Kidney glomerular epithelial cell (primary cell): ENCODE measurements at places on chromosomes 12 and 14.

DNA sequence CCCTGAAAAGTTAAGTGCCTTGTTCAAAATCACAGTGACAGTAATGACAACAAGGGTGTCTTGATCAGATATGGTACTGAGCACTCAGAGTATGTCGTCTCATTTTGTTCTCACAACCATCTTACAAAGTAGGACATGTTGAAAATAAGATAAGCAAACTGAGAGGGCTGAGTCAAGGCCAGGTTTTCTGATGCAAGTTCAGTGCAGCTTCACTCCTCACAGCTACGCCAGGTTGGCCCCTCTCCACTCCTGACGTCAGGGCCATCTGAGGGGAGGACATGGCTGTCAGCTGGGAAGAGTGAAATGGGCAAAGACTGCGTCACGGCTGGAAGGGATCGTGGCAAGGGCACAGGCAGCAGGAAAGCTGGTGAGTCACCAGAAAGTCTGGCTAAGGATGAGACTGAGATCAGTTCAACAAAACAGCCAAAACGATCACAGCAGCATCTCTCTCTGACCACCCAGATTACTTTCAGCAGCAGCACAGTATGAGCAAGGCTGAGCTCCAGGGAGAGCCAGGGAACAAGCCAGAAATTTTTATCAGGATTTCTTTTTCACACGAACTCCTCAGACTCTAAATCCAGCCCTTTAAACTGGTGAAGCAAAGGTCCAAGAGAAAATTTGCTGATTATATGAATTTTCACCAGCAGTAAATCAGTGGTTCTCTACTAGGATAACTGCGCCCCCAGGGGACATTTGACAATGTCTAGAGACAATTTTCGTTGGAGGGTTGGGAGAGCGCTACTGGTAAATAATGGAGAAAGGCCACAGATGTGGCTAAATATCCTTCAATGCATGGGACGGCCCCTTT, 297.9 kb upstream of the AMIGO2 start:
- DNase-seq = peak; percentile 89

DNA sequence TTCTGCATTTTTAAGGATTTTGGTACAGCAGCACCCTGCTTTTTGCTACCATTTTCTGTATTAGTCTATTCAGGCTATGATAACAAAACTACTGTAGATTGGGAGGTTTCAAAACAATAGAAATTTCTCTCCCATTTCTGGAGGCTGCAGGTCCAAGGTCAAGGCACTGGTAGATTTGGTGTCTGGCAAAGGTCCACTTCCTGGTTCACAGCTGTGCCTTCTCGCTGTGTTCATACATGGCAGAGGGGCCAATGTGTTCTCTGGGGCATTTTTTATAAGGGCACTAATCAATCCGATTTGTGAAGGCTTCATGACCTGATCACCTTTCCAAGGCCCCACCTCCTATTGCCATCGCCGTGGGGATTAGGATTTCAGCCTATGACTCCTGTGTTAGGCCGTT, 268.1 kb upstream of the RTL1 start:
- no peak for DNase-seq

GRCh38 chr12:80356097-80356496, 87.9 kb upstream of the PTPRQ start:
- DNase-seq = no peak

DNA sequence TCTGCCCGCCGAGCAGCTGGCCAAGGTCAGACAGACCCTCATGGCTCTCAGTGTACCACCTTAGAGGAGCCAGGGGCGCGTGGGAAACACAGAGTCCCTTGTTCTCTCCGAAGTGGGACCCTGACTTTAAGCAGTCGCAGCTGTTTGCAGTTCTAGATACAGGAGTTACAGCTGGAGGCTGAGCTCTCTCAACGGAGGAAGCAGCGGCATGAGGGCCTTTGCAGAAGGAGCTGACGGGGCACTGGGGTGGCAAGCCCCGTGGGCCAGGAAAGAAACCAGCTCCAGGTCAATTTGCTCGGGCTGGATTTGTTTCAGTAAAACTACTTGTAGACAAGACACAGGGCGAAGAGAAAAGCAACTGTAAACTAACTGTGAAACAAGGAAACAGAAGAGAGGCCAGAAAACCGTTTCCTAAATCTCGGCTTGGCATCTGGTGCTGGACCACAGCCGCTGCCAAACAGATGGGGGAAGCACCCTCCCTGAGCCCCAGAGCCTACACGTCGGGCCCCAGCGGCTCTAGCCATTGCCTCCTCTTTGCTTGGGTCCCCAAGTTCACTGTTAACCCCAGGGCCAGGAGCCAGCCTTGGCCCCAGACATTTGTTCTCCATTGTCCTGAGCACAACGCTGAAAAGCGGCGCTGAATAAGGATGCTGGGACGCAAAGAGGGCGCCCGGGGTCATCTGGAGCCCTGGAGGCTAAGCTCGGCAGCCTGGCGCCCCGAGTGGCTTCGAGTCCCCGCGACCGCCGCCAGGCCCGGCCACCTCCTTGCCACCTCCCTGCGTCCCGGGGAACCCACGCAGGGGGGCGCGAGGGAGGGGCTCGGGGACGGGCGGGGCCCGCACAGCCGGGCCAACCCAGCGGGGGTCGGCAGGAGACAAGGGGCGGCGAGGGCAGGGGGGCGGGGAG, 914 bp upstream of the PACS2 start:
- DNase-seq = peak; percentile 9

- DNase-seq = no peak
Observed at GRCh38 chr12:6928022-6928702, 403 bp downstream of the ATN1 start.

DNA sequence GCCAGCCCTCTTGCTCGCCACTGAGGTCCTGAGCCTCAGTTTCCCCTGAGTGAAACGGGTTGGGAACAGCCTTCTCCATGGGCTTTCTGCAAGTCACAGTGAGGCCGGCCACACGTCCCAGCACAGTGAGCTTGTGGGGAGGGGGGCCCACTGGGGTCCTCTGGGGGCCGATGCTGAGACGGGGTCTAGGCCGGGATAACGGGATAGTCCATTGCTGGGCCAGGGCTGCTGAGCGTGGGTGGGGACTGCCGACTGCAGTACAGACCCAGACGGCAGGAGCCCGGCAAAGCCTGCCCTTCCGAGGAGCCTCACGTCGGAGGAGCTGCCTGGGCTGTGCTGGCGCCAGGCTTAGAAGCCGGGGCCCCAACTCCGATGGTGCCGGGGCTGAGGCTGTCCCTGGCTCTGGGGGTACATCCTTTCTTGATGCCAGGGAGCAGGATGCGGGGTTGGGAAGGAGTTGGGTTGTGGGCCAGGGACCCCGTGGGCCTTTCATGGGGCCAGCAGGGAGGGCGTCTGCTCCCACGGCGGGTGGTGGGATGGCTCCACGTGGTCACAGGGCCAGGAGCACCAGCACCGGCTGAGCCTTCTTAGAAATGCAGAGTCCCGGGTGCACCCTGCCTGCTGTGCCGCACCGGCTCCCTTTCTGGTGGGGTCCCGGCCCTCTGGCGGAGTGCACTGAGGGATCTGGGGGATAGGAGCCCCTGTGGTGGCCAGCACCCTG, 24.2 kb downstream of the NOC4L start:
- DNase-seq = no peak

DNA sequence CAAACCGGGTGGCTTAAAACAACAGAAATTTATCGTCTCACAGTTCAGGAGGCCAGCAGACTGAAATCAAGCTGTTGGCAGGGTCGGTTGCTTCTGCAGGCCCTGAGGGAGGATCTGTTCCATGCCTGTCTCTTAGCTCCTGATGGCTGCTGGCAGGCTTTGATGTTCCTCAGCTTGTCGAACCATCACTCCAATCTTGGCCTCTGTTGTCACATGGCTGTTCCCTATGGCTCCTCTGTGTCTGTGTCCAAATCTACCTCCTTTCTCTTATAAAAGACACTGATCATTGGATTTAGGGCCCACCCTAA, 14.0 kb downstream of the NFATC4 start:
- no peak for DNase-seq

DNA sequence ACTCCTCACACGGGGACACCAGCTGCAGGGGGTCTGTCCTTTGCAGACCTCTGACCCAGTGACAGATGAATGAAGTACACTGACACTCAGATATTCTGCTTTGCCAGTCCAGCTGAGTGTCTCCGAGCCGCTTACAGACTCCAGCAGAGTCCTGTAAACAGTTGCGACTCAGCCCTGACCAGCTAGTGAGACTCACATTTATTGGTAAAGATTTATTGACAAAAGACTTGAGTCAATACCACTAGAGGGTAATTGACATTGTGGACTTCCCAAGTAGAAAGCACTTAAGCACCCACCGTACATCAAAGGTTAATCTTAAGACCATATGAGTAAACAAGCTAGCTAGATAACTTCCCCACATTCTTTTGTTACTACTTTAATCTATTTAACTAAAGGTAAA, 9.8 kb upstream of the FKBP4 start:
- no peak for DNase-seq

DNA sequence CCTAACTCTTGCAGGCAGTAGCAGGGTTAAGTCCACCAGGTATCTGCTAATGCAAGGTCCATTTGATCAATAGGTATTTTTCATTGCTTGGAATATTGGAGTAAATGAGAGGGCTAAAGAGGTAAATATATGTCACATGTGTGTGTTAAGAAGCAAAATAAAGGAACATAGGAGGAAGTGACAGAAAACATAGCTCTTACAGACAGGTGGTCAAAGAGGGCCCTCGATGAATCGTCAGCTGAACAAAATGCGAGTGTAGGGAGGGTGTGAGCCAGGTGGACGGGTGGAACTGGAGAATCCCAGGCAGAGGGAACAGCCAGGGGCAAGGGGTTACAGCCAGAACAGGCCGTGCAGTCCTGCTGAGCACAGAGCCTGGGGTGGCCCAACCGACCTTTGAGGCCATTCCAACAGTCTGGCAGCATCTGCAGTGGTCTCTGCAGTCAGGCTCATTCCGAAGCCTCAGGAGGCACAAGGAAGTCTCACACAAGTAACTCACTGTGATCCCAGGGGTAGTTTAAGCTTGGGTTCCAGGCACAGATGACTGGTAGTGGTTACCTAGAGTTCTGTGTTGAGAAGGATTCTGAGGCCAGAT, 43.2 kb downstream of the CCDC88C start:
- DNase-seq = no peak

DNA sequence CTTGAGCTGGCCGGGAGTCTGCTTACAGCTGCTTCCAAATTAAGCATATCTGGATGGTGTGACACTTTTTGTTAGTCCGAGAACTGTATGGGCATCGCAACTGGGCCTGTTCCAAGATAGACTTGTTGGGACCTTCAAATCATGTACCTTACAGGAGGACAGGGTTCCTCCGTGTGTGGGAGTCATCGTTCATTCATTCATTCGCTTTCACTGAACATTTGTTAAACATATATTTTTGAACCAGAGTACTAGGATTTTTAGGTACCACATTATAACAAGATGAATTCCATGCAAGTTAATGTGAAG, 387 bp upstream of the IPO8 start:
- DNase-seq = no peak

DNA sequence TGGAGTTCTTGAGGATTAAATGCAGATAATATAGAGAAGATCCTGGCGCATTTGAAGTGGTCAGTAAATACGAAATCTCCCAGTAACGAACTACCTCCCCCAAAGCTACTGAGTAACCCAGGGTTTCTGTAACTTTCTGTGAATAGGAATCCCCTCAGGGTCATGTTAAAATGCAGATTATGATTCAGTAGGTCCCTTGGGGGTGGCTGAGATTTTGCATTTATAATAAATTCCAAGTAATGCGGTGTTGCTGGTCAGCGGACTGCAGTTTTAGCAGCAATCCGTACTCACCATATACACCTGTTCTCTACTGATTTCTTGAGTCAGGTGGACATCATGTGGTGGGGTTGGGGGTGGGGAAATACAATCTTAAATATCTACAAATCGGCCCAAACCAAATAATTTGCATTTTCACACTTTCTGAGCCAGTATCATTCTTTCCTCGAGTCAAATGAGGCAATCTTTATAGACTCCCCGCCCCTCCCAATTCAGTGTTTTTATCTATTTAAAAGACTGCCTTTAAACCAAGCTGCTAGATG, 868 bp downstream of the SPATA7 start:
- no peak for DNase-seq

- DNase-seq = no peak
Observed at GRCh38 chr12:105106621-105107020, 910 bp upstream of the WASHC4 start.

GRCh38 chr12:67645601-67646000, 2.9 kb upstream of the DYRK2 start:
- DNase-seq = peak; percentile 34

- no peak for DNase-seq
Observed at GRCh38 chr12:4820971-4821370, 88.7 kb upstream of the KCNA1 start.

GRCh38 chr12:31245822-31246469, 80.0 kb downstream of the SINHCAF start:
- no peak for DNase-seq

GRCh38 chr12:92297932-92298696, 152.5 kb upstream of the BTG1 start:
- DNase-seq = no peak

DNA sequence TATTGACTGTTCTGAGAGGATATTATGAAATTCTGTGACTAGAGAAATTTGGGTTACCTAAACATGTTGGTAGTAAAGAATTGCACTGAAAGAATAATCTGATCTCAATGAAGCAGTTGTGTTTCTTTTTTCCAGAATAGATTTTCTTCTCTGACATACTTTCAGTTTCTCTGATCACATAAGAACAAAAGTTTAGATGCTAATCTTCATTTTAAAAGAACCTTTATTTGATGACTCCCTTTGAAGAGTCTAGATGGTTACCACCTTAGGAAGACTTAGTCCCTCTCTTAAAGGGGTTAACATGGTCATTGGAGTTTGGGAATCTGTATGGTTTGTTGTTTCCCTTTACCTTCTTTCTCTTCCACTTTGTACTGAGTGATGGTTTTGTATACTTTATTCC, 58.6 kb downstream of the MON2 start:
- DNase-seq = no peak
